Fibroblast of skin of abdomen (primary cell): ENCODE measurements at places on chromosomes 3 and 15.

- DNase-seq, result no peak
Observed at GRCh38 chr3:13894807-13895154, 14.9 kb upstream of the WNT7A start.

DNA sequence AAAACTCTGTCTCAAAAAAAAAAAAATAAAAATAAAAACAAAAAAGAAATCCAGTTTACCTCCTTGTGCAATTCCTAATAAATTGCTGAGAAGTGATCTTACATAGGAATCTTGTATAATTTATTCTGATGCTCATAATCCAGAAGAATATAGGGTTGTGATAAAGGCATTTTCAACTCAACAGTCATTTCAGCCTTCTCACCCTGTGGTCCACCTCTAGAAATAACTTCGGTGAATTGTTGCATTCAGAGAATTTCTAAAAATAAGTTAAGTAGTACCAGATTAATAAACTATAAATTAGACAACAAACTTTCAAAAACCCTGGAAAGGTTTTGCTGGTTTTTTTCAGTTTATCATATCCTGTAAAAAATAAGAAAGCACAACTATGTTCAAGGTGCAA is 20.2 kb downstream of the RAF1 start:
- DNase-seq, result no peak

- no peak for DNase-seq
Observed at GRCh38 chr3:50633230-50633790, 16.4 kb downstream of the MAPKAPK3 start.

GRCh38 chr3:111768571-111769100 is 90.4 kb upstream of the PHLDB2 start:
- peak; percentile 96 for DNase-seq

DNA sequence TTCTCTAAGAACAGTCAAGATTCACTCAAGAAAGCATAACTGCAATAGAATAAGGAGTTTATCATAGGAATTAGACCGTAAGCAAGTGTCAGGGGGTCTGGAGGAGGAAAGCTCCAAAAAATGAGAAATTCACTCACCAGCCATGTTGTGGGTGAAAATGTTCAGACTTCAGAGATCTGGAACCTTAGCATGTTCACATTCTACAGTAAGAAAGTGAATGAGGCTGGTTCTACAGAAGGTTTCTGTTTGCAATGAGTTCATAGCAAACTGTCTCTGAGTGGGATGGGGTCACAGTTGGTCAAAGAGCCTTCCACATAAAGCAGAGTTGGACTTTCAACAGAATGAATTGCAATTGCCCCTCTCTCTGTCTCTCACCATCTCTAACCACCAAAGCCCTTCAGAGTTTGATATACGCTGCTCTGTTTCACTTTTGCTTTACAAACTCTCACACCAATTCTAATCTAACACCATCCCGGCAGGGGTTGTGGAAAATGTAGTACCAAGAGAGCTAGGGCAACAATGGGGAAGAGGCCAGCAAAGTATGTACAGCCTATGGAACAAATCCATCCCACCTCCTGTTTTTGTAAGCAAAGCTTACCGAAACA is 581.8 kb upstream of the UBE2E2 start:
- DNase-seq, result no peak

- DNase-seq, result no peak
Observed at GRCh38 chr3:44926172-44926571, 49.8 kb downstream of the ZDHHC3 start.

DNA sequence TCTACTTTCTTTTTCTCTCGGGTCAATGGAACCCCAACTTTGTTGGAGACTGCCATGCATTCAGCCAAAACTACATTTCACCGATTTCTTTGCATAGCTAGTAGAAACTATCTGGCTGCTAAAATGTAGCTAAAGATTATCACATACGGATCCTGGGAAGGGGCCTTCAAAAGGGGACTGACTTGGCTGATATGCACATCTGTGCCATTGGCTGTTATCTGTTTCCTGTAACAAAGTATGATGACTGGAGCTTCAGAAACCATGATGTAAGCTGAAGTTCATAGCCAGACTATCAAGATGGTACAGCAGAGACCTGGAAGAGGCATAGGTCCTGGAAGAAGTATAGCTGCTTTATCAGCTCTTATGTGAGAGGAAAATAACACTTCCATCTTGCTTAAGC is 179.1 kb downstream of the NSUN3 start:
- no peak for DNase-seq

GRCh38 chr3:155744010-155744625 is 753 bp downstream of the PLCH1 start:
- DNase-seq, result peak; percentile 35

DNA sequence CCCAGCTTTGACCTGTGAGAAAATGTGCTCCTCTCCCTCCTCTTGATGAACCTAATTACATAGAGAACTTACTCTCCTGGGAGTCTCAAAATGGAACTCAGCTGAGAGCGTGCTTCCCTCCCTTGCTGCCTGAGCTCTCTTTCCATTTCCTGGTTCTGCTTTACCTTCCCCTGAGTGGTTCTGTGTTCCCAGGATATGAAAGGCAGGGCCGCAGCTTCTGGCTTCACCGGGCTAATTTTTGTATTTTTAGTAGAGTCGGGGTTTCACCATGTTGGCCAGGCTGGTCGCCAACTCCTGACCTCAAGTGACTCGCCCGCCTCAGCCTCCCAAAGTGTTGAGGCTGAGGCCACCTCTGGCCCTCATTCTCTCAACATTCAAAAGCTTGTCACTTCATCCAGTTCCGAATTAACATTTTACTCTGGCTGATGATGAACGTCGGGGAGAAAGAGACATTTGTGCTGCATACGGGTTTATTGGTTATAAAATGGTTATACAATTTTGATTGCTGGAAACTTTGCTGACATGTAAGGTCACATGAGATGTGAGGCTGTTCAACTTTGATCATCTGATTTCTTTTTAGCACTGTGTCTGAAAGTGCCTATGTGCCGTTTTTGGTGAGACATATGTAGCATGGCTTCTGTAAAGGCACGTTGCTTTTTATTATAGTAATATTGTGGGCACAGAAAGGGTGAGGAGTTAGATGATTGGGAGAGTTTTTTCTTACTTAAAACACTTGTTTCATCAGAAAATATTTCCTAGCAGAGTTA is 6.6 kb downstream of the PLS1 start:
- no peak for DNase-seq

- DNase-seq, result no peak
Observed at GRCh38 chr3:12371525-12372140, 82.8 kb downstream of the PPARG start.

DNA sequence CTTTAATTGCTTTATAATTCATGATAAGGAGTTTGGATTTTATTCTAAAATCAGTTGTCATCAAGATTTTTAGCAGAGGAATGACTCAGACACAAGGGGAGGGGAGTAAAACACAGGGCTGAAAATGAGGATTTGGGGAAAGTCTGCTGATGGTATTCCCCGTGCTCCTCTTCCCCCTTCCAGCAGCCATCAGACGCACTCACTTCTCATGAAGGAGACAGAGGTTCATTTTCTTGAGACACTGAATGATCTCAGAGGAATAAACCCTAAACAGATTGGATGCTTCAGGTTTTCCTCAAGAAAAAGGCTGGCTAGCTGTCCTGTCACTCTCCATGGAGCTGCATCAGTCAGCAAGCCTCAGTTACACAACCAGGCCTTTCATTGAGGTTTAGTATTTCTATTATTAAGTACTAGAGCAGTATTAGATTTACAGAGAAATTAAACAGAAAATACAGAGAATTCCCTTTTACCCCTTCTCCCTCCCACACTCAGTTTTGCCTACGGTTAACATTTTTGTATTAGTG is 166.4 kb downstream of the C3orf70 start:
- DNase-seq, result no peak

- peak; percentile 69 for DNase-seq
Observed at GRCh38 chr15:50148362-50148963, 29.4 kb upstream of the ATP8B4 start.
